ENCODE measurements at places on chromosomes 16 and 17. TPM values are rescaled to one million over a fixed set of nuclear protein-coding genes. Genes with fewer than 3 reads are reported as not detected.

The NXPH3 gene
- total RNA-seq: not detected

The VASN gene
- total RNA-seq: 1.6 TPM

The RECQL5 gene
- 42.6 TPM for total RNA-seq

The NPW gene
- 1.5 TPM for total RNA-seq
